ENCODE measurements at places on chromosomes 11 and 22. TPM values are rescaled to one million over a fixed set of nuclear protein-coding genes. Genes with fewer than 3 reads are reported as not detected.

DNA sequence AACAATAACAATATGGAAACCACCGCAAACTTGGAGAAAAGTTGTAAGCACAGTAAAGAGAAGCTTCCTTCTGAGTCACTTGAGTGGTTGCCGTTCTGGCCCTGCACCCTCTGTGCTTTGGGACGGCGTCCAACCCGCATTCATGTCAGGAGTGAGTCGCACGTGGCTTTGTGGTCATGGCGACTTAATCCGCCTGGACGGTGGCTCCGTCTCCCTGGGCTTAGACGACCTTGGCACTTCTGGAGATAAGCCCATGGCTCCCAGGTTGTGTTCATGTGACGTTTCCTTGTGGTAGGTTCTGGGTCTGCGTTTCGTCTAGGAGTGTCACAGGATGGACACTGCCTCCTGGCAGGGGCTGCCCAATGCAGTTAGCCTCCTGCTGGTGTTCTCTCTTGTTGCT lies 40.5 kb downstream of the TPCN2 start:
- peak; percentile 79 for DNase-seq

DNA sequence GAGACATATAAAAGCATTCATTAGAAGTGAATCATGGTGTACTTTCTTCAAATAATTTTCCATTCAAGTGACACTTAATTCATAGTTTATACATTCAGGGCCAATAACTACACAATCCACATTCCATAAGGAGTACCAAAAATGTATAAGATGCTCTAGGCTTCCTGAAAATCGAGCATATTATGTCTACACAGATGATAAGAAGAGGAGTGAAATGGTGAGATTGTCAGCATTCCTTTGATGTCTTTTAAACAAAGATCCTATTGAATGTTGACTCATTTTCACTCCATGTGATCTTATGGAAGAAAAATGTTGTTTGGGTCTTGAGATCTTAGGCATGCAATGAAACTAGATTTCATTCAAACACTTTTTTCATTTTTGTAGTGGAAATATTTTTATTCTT lies 843.2 kb downstream of the KCNA4 start:
- peak; percentile 98 for DNase-seq

Gene CARNS1
- under 0.01 TPM for total RNA-seq

Gene PLAAT5
- total RNA-seq = 0.50 TPM

Gene OR6T1
- total RNA-seq = not detected

Gene HDAC10
- total RNA-seq = 19.3 TPM

Gene CNIH2
- 0.17 TPM for total RNA-seq

DNA sequence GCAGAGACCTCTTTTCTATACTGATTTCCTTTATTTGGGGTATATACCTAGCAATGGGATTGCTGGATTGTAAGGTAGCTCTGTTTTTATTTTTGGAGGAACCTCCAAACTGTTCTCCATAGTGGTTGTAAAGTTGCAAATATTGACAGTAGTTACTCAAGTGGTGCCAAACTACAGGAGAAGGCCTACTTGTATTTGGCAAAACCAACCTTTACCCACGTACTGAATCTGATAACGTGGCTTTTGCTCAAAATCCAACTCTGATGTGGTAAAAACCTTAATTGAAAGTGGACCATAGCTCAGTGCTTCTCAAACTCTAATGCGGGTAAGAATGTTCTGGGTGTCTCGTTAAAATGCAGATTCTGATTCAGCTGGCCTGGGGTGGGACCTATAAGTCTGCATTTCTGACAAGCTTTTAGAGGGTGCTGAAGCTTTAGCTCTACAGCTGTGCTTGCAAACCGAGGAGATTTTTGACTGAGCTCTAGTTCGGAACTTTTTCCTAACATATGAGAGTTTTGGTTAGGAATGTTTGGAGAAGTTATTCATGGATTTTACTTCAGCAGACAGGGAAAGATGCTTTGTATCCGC lies 69.8 kb downstream of the PACS1 start:
- DNase-seq = no peak

DNA sequence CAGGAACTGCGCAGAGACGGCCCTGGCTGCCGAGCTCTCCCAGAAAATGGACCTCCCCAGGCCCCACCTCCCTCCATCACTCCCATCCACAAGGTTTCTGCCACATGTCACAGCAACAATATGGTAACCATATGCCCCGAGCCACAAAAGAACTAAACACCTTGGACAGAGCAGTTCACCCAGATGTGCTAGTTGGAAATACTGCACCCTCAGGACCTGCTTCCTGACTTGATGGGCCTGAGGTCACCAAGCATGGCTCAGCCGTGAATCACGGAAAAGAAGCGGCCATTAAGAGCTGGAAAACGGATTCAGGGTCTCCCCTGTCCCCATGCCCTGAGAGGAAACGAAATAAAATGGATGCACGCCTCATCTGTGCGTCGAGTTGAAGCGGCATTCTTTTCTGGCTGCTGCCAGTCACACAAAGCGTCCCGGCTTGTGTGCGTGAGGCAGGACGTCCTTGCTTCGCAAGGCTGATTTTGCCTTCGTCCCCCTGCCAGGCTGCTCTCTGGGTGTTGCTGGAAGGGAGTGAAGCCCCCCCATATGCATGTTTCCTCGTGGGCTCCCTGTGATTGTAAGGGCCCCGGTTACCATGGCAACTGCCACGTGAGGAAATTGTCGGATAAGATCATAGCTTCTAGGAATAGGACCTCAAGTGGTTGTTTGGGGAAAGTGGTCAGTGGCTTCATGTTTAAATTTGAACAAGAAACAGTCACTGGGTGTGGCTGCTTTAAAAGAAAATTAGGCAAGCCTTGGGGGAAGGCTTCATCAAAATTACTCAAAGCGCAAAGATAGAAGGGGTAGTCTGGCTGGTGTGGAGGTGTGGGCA lies 51.7 kb downstream of the FLI1 start:
- peak; percentile 43 for DNase-seq

DNA sequence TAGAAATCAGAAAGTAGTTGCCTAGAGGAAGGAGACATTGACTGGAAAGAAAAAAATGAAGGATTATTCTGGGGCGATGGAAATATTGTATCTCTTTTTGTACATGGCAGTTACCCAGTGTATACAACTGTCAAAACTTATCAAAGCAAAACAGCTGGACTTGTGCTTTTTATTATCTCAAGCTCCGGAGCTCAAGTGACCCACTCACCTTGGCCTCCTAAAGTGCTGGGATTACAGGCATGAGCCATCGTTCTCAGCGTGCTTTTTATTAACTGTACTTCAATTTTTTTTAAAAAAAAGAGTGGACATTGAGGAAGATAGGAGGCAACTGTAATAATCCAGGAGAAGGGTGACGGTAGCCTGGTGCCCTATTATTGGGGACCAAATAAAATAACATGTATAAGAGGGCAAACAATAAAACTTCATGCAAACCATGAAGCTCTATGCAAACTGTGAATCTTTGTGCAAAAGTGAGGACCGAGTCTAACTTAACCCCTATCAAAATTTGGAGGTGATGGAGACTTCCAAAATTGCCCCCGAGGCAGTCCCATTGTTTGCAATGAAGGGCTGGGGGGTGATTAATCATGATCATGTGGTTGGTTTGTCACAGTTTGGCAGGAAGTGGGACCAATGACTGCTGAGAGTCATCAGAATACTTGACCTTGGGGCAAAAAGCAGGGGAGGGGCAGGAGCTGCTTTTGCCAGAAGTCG lies 23.5 kb downstream of the FZD4 start:
- DNase-seq = peak; percentile 76

Gene NPAS4
- total RNA-seq = not detected

DNA sequence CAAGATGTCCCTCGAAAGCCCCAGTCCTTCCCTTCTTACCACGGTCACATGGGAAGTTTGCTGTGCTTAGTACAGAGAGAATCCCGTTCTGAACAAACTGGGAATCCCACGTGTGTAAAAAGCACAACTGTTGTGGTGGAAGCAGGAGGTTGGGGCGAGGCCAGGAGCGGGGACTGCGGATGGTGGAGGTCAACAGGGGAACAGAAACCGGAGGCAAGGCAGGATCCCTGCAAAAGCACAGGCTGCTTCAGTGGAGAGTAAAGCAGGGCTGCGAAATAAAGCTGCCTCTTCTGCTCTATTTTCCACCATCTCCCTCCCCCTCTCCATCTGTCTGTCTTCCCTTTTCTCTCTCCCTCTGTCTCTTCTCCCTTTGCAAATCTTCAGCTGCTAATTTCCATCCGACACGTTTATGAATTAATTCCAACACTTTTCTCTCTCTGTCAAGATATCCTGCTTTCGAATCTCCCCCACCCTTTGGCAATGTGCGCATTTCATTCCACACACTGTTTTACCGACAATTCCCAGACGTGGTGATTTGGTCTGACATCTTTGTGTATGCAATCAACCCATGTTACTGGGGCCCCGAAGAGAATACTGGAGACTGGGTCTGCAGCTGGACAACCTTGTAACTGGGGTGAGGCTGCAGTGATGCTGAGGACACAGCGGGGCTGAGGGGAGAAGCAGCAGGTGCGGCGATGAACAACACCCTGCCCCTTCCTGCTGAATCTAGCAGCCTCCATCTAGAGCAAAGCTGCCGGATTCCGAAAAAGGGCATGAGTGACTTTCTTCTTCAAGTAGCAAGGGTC lies 571.8 kb downstream of the OPCML start:
- DNase-seq = no peak

Gene AP5B1
- total RNA-seq = 5.1 TPM

Gene MMP3
- total RNA-seq = 47.1 TPM

Gene GLYATL2
- 1.3 TPM for total RNA-seq

GRCh38 chr11:107741044-107741823 lies 29.4 kb upstream of the SLN start:
- DNase-seq = no peak

DNA sequence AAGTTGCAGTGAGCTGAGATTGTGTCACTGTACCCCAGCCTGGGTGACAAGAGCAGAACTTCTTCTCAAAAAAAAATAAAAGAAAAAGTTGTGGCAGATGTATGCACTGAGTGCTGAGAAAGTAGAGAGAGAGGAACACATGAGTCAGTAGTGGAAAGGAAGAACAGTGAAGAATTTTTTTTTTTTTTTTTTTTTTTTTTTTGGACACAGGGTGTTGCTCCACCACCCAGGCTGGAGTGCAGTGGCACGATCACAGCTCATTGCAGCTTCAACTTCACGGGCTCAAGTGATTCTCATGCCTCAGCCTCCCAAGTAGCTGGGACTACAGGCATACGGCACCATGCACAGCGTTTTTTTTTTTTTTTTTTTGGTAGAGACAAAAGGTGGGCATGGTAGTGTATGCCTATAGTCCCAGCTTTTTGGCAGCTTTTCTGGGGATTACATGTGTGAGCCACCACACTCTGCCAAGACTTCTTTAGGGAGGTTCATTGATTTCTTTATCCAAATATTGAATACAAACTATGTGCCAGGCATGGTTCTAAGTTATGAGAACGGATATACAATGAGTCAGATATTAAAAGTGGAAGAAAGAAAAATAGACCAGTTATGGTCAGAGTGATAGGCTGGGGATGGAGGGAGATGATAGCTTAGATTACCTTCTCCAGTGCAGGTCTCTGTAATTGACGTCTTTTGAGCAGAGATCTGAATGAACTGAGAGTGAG lies 62.0 kb downstream of the YAP1 start:
- peak; percentile 69 for DNase-seq

- no peak for DNase-seq
These were observed 65.6 kb downstream of the SFI1 start for GRCh38 chr22:31561970-31562369.

Gene MS4A8
- not detected for total RNA-seq

Gene MYO18B
- total RNA-seq = 0.17 TPM

DNA sequence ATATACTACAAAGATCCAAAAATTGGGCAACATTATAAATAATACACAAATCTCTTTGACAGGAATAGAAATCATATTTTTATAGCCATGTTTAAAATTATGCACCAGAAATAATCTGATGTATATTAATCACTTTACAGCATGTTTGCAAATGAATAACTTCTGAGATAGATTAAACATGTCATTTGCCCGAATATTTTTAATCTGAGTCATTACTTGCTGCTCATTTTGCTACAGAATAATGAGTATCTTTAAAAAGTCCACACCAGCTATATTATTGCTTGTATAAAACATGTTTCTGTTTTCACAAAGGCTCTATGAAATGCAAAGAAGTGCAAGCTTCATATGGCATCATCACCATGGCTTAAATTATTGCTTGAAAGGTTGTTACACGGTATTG lies 336.8 kb downstream of the GUCY1A2 start:
- DNase-seq = no peak

Gene EMID1
- total RNA-seq = 0.50 TPM

- no peak for DNase-seq
These were observed 190.9 kb upstream of the SORL1-AS1 start for GRCh38 chr11:121643479-121644186.

GRCh38 chr11:19689281-19690000 lies 23.2 kb upstream of the NAV2 start:
- DNase-seq = no peak

DNA sequence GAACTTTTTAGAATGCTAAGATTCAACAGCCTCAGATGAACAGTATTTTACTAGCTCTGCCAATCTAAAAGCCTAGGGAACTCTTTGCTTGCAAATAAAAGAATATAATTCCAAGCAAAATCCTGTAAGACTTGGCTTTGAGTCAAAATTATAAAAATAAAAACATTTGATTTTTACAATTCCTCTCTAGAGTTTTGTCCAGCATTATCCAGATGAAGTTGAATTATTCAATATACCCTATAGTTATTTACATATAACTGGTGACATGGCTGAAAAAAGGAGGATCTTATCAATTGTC lies 378.3 kb downstream of the ETS1 start:
- no peak for DNase-seq

DNA sequence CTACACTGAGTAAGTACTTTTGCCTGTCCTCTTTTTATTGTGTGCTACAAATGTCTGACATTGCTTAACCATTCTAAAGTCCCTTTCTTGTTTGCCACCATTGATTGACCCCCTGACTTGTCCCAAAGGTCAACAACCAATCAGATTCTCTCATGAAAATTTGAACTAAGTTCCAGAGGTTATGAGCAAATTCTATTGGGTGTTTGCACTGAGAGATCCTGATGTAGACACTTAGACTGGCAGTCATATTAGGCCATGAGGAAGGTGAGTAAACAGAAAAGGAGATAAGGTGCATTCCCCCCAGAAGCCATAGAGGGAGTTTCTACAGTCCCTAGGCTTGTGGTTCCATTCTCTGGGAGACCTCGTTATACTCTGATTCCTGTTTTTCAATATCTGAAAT lies 101.3 kb upstream of the E2F8 start:
- DNase-seq = no peak

Gene APOL1
- 44.2 TPM for total RNA-seq

Gene ALX4
- not detected for total RNA-seq

Gene RNF26
- 7.1 TPM for total RNA-seq

Gene NLRP14
- 0.17 TPM for total RNA-seq

GRCh38 chr11:2135648-2136201 lies 3.5 kb downstream of the IGF2 start:
- no peak for DNase-seq
